ENCODE measurements at places on chromosomes 1 and 21. TPM values are rescaled to one million over a fixed set of nuclear protein-coding genes. Genes with fewer than 3 reads are reported as not detected.

- no peak for DNase-seq
Observed at GRCh38 chr1:84715342-84716019, 25.2 kb upstream of the SSX2IP start.

ELOVL1 gene
- 287 TPM for polyA plus RNA-seq

CHRM3 gene
- polyA plus RNA-seq, result 0.78 TPM

PCP4L1 gene
- not detected for polyA plus RNA-seq

DNA sequence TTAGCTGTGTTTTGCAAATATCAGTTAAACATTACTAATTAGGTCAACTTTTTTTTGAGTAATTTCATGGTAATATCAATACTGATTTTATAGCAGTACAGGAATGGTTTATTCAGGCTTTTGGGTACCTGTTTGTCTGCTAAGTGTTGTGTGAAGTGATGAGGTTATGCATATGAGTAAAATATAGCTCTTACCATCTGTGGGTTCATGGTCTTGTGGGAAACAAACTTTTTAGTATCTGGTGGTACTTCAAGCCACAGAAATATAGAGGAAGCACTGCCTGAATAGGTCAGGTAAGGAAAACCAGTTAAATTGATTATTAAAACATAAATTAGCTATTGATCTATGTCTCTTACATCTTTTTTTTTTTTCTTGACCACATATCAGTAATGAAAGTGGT, 113.9 kb downstream of the RABGAP1L start:
- no peak for DNase-seq

Data from BJ (cell line).